ENCODE measurements at places on chromosomes 7 and 10.
A peak's percentile ranks its signal among the peaks of the same experiment; 100 is the strongest.

DNA sequence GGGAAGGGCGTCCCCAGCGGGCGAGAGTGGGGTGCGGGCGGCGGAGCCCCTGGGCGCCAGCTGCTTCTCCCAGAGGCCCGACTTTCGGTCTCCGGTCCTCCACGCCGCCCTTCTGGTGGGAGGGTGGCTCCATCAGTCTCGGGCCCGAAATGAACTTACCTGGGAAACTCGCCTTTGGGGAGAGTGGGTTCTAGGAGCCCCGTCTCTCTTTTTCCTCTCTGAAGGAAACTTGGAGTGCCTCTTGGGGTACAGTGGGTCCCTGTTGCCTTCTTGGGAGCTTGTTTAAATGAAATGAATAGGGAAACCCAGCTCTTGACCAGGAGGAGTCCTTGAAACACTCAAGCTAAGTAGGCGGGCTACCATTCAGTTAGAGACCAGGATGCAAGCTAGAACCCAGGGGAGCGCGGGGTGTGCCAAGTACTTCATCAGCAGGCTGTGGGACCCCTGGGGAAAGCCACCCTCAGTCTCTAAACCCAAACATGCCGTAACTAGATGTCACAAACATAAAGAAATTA is 1.3 kb downstream of the SLC26A4 start:
- no peak for DNase-seq

DNA sequence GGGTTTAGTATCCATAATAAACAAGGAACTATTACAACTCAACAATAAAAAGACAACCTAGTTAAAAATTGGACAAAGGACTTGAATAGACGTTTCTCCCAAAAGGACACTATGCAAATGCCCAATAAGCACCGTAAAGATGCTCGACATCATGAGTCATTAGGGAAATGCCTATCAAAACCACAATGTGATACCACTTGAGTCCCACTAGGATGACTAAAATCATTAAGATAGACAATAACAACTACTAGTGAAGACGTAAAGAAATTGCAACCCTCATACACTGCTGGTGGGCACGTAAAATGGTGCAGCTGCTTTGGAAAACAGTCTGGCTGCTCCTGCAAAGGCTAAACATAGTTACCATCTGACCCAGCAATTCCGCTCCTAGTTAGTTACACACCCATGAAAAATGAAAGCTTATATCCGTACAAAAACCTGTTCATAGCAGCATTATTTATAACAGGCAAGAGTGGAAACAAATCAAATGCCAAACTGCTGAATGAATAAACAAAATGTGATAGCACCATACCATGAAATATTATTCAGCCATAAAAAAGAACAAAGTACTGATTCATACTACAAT is 17.3 kb downstream of the CCDC3 start:
- no peak for DNase-seq

DNA sequence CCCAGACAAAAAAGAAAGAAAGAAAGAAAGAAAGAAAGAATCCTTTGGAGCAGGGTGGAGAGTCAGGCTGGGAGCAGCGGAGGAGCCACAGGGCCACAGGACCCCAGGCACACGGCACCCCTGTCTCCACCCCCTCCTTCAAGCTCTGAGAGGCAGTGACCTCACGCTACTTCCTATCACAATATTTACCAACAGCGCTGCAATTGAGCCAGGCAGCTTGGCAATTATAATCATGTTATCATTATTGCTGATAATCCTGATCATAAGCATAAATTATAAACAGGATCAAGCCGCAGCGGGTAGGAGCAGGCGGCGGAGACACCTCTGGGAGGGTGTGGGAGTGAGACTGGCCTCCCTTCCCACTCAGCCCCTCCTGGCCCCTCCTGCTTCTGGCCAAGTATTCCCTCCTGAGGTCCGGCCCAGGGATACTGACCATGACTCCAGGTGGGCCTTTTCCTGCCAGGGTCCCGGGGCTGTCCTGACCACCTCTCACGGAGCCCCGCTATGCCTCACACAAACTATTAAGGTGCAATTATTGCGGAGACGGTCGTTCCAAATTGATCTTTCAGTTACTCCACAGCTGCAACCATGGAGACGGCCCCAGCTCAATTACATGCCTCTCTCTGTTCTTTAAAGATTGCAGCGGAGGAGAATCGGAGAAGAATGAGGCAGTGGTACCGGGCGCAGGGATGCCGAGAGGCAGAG is 10.0 kb upstream of the GTF2IRD1 start:
- no peak for DNase-seq

DNA sequence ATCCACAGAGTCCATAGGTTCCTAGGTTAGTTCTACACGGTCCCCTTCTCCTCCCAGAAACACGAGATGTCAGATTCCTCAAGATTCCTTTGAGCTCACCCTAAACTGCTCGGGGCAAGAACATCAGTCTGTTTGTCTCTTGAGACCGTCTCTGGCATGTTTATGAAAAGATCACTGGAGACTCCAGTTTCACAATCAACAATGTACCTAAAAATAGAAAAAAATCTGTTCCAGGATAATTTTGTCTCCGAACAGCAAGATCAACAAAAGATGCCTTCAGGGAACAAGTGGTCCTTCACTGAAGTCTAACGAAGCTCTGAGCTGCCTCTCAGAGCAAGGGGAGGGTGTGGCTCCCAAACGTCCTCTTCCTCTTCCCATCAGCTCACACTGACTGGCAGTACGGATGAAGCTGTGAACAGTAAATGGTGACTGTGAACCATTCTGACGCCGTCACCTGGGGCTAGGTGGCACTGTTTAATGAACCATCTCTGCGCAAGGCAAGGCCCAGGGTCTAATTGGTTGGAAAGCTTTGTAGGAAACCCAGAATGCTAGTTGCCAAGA is 156.2 kb upstream of the LYZL1 start:
- no peak for DNase-seq

GRCh38 chr7:140238778-140239652 is 62.2 kb upstream of the KDM7A start:
- no peak for DNase-seq

DNA sequence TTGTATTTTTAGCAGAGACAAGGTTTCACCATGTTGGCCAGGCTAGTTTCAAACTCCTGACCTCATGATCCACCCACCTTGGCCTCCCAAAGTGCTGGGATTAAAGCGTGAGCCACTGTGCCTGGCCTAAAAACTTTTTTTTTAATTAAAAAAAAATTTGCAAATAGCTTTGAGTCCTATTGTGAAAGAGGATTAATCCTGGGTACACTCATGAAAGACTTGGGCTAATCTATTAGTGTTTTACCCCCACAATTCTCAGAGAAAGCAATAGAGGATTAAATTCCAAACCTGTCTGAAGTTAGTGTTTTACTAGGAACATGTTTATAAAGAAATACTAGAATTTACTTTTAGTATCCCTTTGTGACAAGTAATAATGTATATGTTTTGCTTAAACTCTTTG is 76.9 kb upstream of the ITGB1 start:
- DNase-seq = no peak

GRCh38 chr10:114694062-114694461 is 36.0 kb upstream of the ABLIM1 start:
- no peak for DNase-seq

DNA sequence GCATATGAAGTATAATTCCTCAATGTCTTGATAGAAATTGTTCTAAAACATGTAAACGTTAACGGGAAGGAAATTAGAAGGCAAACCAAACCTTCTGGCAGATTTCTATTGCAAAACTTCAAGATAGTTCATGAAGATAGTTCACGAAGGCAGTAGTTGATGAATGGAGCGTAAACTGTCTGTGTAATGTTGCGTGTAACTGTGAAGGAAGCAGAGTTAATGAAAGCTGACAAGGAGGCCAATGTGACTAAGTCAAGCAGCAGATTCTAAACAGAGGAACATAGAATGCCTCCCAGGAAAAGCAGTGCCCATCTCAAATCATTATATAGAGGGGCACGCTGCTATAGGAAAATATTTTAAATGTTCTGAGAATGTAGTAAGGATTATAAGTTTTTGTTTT is 659.7 kb upstream of the IGFBP3 start:
- no peak for DNase-seq

DNA sequence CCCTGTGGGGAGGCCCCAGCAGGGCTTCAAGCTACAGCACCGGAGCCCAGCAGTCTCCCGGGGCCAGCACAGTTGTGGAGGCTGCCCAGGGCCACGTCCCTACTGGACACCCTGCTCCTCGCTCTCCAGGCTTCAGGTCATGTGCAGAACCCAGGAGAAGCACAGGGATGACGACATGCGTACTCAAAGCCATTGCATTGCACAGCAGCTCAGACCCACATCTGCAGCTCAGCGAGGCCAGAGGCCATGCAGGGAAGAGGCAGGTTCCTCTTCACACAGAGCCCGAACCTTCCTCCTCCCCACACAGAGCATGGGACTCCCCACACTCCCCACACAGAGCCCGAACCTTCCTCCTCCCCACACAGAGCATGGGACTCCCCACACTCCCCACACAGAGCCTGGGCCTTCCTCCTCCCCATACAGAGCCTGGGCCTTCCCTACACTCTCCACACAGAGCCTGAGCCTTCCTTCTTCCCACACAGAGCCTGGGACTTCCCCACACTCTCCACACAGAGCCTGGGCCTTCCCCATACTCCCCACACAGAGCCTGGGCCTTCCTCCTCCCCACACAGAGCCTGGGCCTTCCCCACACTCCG is 12.3 kb downstream of the CFAP46 start:
- DNase-seq = no peak

DNA sequence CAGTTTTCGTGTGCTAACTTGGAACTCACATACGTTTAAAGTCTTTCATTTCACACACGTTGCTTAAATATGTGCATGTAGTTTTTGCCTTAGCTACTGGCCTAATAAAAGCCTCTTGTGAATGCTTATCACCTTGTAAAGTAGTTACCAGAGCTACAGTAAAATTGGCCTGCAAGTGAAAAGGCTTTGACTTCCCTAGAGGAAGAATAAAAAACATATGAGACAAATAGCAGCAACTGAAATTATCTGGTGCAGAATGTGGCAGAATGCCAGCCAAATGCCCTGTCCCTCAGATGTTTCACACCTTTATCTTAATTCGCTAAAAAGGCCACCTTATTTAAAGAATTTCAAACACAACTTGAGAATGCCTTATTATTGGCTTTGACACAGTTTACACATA is 28.1 kb upstream of the RPA3 start:
- DNase-seq = no peak

GRCh38 chr7:140294454-140294853 is 103.9 kb downstream of the SLC37A3 start:
- DNase-seq = no peak

GRCh38 chr10:13894412-13895093 is 307.8 kb downstream of the PRPF18 start:
- no peak for DNase-seq

- peak; percentile 81 for DNase-seq
These were observed 37.4 kb upstream of the EEPD1 start for GRCh38 chr7:36115448-36116321.

- no peak for DNase-seq
These were observed 77.0 kb upstream of the GNA12 start for GRCh38 chr7:2920956-2921652.

DNA sequence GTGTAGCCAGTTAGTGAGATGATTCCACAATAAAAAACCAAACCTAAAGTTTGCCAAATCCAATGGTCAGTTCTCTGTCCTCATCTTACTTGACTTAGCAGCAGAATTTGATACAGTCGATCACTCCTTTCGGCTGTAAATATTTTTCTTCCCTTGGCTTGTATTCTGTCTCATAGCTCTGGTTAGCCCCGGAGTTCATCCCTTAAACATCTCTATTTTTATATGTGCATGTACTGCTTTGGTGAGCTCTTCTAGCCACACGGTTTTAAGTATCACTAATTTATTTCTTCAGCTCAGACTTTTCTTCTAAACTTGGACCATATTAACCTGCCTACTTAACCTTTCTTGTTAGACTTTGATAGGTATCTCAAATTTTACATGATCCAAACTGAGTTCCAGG is 17.8 kb upstream of the ASB15 start:
- DNase-seq = no peak

DNA sequence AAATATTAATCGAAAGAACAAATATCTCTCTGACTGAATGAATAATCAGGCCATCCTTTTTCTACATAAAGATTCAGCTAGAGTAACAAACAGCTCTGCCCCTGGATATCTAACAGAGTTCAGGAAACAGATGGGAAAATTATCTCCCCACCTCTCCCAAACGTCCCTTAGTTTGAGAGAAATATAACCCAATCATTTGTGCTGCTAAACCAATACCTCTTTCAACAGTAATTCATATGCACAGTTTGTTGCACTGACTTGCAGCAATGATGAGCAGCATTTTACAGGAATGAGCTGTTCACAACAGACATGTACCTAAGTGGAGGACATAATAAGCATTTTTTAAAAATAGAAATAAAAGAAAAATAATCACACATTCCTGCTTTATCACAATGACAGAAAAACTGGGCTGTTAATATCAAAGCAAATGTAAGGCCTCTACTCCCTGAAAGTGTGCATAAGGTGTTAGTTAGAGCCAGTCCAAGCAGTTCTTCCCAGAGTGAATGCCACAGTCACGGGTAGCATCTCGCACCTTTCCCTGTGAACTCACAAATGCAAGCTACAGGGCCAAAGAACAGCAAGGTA is 2.3 kb downstream of the CREB3L2 start:
- no peak for DNase-seq

- no peak for DNase-seq
These were observed 13.4 kb downstream of the STEAP1B start for GRCh38 chr7:22486597-22486996.

GRCh38 chr7:15403751-15404150 is 158.1 kb downstream of the AGMO start:
- no peak for DNase-seq

- DNase-seq = no peak
These were observed 31.1 kb upstream of the YAE1 start for GRCh38 chr7:39535064-39535463.

- DNase-seq = no peak
These were observed 14.9 kb upstream of the CPVL start for GRCh38 chr7:29161231-29161630.

GRCh38 chr7:2939193-2939885 is 95.2 kb upstream of the GNA12 start:
- no peak for DNase-seq

GRCh38 chr7:84855758-84856157 is 331.1 kb downstream of the SEMA3D start:
- no peak for DNase-seq

GRCh38 chr7:101829821-101830220 is 12.4 kb downstream of the CUX1 start:
- no peak for DNase-seq

DNA sequence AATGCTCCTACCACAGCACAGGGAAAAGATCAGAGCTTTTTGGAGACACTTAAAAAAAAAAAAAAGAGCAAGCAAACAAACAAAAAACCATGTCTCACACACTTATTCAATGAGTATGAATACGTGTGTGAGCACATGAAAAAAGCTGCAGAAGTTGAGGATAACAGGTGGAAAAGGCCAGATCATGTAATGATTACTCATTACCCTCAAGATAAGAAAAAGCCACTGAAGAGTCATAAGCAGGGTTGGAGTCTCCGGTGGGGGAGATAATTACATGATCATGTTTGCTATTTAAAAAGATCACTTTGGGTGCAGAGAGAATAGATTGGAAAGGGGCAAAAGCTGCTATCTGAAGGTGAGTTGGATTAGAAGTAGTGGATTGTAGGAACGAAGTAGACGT is 77.0 kb downstream of the POU6F2 start:
- DNase-seq = no peak

All from uterus (tissue), 4 donors.